ENCODE measurements at places on chromosomes 3 and 15.

DNA sequence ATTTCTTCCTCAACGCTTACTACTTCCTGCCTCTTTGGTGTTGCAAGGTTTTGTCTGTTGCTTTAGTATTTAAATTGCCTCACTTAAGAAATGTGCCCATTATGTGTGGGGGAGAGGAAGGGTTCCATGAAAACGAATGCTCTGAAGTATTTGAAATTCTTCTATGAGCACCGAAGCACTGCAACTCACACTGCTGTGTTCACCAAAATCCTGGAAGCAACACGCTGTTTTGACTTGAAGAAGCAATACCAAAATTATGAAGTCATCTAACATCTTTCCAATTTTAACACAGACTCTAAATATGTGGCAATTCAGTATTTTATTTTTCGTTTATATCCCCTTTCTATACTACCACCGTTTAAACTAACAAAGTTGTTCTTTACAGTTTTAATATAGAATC, 101.5 kb downstream of the RBMS3 start:
- no peak for DNase-seq

GRCh38 chr3:13419505-13420044, 547 bp downstream of the NUP210 start:
- no peak for DNase-seq

- DNase-seq: no peak
Observed at GRCh38 chr3:195764961-195765706, 44.4 kb downstream of the MUC20 start.

GRCh38 chr3:28791713-28792255, 443.2 kb upstream of the AZI2 start:
- DNase-seq: no peak

DNA sequence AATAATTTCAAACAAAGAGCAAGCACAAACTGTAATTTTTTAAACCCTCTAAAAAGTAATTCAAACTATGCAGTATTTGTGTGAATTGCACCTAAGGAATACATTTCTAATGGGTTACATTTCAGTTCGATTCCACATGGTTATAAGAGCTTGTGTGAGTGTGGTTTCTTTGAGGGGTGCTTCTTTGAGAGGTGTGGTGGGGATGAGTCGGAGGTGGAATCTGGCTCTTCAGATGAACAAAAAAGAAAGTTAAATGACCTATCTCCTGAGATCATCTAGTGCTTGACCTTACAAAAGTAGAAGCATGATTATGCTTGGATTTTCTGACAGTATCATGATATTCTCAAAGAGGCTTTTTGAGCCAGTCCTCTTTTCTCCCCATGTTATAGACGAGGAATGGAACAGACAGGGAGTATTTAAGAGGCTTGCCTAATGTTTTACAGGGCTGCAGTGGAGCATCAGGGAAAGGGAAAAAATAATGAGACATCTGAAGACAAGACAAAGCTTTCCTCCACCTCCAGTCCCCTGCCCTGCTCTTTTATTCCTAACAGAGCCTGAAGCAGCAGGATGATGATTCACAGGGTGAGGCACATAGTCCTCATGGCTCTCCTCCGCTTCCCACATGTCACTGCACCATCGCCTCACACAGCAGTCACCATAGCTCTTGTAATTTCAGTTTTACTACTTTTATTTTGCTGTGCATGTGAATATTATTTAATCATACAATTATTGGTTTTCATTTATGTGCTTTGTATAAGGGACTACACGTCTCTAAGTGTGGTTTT, 82.0 kb downstream of the LYSMD4 start:
- peak; percentile 69 for DNase-seq

GRCh38 chr15:41862515-41863116, 24.0 kb downstream of the PLA2G4B start:
- DNase-seq: peak; percentile 11

- no peak for DNase-seq
Observed at GRCh38 chr3:95705786-95706418, 1108.5 kb upstream of the EPHA6 start.

GRCh38 chr3:100634493-100635272, 25.3 kb downstream of the ADGRG7 start:
- DNase-seq: peak; percentile 72

- peak; percentile 58 for DNase-seq
Observed at GRCh38 chr3:69690-70089, 126.9 kb upstream of the CHL1 start.

- peak; percentile 3 for DNase-seq
Observed at GRCh38 chr3:144221761-144222160, 250.1 kb downstream of the DIPK2A start.

GRCh38 chr15:42348083-42348482, 11.2 kb upstream of the CAPN3 start:
- no peak for DNase-seq

GRCh38 chr15:52673312-52673711, 5.9 kb downstream of the ATOSA start:
- no peak for DNase-seq

DNA sequence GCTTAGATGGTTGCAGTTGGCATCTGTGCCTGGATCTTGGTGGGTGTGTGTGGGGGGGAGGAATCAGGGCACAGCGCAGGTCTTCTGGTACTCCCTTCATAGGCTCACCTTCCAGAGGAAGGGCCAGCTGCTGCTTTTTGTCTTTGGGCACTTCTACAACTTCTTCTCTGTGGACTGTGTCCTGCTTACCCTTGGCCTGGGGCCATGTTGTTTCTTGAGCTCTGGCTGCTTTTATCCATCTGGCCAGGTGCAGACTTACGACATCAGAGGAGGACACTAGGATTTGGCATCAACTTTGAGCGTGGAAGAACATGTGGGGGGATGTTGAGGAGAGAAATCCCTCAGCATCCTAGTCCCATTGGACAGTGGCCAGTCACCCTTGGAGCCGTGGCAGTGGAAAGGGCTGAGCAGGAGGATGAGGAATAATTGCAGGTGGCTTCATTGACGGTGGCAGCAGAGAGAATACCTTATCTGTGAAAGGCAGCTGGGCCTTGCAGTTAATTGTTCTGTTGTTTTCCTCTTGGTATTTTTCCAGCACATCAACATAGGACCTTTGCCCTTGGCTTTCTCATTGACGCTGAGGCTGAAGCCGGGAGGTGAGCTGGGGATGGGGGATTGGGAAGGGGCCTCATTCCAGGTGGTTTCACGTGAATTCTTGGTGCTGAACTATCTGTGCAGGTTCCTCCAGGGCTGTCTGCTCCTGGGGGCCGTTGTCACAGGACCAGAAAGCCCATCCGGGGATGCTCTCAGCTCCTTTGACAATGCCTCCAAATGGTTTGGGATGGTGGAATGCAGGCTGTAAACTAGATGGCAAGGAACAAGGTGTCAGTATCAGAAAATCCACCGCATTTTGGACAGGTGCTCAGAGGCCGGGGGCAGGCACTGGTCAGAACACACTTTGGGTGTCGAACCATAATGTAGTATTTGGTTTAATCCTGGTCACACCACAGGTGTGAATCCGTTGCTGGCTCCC, 9.7 kb downstream of the EPHB1 start:
- no peak for DNase-seq

GRCh38 chr3:63351159-63352007, 73.3 kb downstream of the SYNPR start:
- DNase-seq: peak; percentile 73

GRCh38 chr3:120797857-120798256, 55.3 kb downstream of the GTF2E1 start:
- DNase-seq: no peak

- no peak for DNase-seq
Observed at GRCh38 chr3:107798381-107798780, 275.6 kb downstream of the BBX start.

DNA sequence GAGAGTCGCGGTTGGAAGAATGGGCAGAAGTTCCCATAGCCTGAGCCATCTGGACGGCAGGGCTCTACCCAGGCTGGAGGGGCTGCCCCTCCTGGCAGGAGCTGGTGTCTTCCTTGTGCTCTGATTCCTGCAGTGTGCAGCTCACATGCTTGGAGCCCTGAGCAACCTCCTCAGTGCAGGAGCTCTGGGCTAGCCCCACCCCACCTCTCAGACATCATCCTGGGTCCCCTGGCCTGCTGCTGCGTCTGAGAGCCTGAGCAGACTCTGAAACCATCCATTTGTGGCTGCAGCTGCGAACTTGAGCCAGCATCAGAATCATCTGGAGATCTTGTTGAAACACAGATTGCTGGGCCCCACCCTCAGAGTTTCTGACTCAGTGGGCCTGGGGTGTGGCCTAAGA, 42.8 kb downstream of the POMGNT2 start:
- no peak for DNase-seq

DNA sequence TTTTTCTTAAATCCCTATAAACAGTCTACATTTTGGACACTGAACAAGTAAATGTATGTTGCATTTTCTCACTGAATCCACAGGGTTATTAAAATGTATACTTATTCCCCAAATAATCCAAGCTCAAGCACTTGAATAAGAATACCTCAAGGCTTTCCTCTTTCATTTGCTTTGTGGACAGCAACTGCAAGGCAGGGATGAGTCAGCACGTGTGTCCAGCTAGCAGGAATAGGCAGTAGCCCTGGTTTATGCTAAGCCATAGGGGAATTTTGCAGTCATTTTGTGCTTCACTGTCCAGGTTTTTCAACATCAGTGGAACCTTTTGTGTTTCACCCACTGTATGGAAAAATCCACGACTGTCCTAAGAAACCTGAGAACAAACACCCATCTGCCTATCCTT, 96.7 kb upstream of the KCNMB2 start:
- peak; percentile 42 for DNase-seq

GRCh38 chr15:55255714-55256113, 33.9 kb downstream of the RAB27A start:
- no peak for DNase-seq

- DNase-seq: no peak
Observed at GRCh38 chr15:37967788-37968187, 33.3 kb downstream of the TMCO5A start.

GRCh38 chr3:161026612-161027510, 78.3 kb downstream of the B3GALNT1 start:
- no peak for DNase-seq

DNA sequence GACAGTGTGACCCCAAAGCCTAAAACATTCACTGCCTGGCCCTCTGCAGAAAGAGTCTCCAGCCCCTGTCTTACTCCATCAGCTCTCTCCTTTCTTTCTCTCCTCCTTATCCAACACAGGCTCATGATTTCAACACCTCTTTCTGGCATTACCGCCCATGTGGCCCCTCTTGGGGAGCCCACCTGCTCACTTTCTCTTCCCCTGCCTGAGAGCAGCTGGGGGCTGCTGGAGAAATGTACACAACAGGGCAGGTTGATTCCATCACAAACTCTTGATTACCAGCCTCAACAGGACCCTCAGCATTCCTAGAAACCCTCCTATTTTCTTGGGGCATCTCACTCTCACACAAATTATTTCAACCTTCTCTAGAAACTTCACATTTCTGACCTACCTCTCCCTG, 98.3 kb downstream of the ABHD5 start:
- DNase-seq: no peak

- no peak for DNase-seq
Observed at GRCh38 chr3:114428044-114428595, 134.3 kb downstream of the TIGIT start.

DNA sequence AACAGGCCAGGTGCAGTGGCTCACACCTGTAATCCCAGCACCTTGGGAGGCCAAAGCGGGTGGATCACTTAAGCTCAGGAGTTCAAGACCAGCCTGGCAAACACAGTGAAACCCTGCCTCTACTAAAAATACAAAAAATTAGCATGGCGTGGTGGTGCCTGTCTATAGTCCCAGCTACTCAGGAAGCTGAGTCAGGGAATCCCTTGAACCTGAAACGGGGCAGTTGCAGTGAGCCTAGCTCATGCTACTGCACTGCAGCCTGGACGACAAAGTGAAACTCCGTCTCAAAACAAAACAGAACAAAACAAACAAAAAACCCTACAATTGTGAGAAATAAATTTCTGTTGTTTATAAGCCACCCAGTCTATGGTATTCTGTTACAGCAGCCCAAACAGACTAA, 94.7 kb downstream of the PIK3CB start:
- no peak for DNase-seq

GRCh38 chr3:40878464-40878905, 320.8 kb upstream of the CTNNB1 start:
- no peak for DNase-seq

- peak; percentile 88 for DNase-seq
Observed at GRCh38 chr3:23455775-23456174, 252.6 kb downstream of the UBE2E2 start.

DNA sequence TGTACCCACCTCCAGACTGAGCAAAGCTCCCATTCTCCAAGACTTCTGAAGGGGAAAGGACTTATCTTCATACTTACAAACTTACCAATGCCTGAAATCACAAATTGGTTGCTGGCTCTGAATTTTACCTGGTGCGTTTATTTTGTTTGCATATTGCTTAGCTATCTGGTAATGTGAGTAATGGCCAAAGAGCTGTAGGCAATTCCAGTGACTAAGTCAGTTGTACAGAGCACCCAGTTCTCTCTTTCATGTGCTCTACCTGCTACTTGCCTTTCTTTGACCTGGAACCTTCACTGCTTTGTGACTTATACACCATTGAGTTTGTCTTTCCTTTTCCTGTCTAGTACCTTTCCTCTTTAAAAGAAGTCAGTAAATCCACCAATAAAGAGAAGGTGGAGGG, 755.9 kb upstream of the LMCD1 start:
- peak; percentile 13 for DNase-seq

DNA sequence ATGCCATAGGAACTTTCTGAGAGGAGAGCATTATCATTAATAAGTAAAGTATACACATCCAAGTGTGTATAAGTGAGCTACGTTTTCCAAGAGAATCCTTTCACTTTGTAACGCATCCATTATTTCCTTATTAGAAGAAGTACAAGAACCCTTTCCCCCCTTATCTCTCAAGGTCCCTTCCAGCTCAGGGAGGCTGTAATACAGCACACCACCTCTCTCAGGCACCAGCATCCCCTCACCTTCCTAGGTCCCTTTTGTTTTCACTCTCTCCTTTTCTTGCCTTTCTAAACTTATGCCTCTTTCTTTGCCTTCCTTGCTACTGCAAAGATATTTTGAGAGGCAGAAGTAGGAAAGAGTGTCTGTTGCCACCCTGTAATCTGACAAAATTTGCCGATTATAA, 446.0 kb downstream of the GRM7 start:
- DNase-seq: no peak

DNA sequence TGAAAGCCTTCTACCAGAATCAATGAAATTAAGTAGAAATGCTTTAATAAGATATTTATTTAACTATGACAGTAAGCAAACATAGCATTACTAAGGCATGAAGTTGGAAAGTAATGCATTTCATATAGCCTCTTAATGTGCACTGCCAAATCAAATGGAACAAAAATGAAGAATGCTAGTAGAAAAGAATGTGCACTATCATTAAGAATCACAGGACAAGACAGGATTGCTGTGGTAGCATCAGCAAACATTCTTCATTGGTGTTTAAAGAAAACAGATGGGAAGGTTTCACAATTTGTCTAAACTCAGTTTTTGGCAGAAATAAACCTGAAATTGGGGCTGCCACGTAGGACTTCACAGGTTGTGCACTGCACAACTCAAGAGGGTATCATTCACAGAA, 168.9 kb downstream of the CNTN3 start:
- DNase-seq: no peak

GRCh38 chr3:195372220-195372619, 70.6 kb downstream of the ACAP2 start:
- peak; percentile 73 for DNase-seq
